ENCODE measurements at places on chromosomes 12 and 14. TPM values are rescaled to one million over a fixed set of nuclear protein-coding genes. Genes with fewer than 3 reads are reported as not detected.
A peak's percentile ranks its signal among the peaks of the same experiment; 100 is the strongest.

The TAS2R50 gene
- 1.4 TPM for total RNA-seq

The C12orf76 gene
- total RNA-seq, result 17.8 TPM

GRCh38 chr14:90607141-90607540 lies 209.1 kb downstream of the TTC7B start:
- no peak overlapping the region for H3K27ac ChIP-seq
- H3K27me3 ChIP-seq, result no peaks in the 10 kb centered on the region
- no peaks in the 10 kb centered on the region for H3K36me3 ChIP-seq
- DNase-seq, result peak; percentile 60
- H3K4me3 ChIP-seq, result no peak overlapping the region

DNA sequence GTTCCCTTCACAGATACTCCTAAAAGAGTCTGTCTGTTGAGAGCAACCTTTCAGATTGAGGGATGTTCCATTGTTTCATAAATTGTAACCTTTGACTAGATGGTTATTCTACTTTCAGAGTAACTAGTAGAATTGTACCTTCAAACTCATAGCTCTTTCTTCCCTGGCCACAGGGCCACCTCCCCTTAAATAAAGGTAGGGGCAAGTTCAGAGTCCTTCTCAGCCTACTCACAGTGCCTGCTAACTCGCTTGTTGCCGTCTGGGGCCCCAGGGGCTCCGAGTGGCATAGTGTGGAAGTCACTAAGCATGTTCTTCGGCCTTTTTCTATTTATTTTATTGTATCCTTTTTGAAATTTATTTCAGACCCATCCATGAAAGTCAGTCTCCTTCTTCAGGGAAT lies 250.4 kb downstream of the ALX1 start:
- H3K27me3 ChIP-seq, result no peaks in the 10 kb centered on the region
- DNase-seq, result no peak
- no peak overlapping the region for H3K4me3 ChIP-seq
- no peak overlapping the region for H3K27ac ChIP-seq
- no peaks in the 10 kb centered on the region for H3K36me3 ChIP-seq
- no peaks in the 10 kb centered on the region for H3K4me1 ChIP-seq

GRCh38 chr12:86551146-86551571 lies 295.0 kb upstream of the MGAT4C start:
- H3K4me1 ChIP-seq, result no peaks in the 10 kb centered on the region
- no peaks in the 10 kb centered on the region for H3K27me3 ChIP-seq
- no peak for DNase-seq

DNA sequence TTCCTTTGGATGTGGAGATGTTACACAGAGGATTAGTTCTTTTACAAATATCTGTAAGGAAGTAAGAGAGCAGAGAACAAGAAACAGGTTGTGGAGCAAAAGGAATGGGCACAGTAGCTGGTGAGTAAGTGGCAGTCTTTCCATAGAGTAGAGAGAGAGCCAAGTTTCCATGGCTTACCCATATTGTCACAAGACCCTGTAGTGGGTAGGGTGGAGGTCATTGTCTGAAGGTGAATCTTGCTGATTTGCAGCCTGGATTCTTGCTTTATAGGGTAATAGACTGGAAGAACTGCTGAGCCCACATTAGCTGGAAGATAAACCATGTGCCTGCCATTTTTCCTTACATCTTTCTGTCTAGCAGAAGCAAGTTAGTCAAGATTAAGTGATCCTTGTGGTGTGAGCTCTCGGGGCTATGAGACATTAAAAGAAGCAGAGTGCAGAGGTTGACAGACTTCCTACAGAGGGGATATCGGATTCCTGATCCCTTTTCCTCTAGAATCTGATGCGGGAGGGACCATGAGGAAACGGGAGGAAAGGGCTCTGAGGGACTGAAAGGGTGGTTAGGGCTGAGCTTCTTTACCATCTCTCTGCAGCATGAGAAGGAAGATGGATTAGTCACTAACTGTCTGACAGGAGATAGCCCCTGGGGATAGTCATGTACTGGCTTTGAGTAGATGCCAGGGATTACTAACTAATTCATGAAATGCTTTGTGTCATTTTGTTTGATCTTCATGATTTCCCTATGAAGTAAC lies 44.0 kb upstream of the LRTM2 start:
- no peak for DNase-seq
- H3K36me3 ChIP-seq, result peaks cover 9% of the 10 kb centered on the region
- peaks cover 9% of the 10 kb centered on the region for H3K4me1 ChIP-seq

- H3K4me1 ChIP-seq, result peaks cover 44% of the 10 kb centered on the region
- H3K27me3 ChIP-seq, result no peaks in the 10 kb centered on the region
- peak overlapping the region; percentile 97 for H3K27ac ChIP-seq
- DNase-seq, result peak; percentile 94
These were observed 6.0 kb downstream of the GAPDH start for GRCh38 chr12:6540181-6540877.

DNA sequence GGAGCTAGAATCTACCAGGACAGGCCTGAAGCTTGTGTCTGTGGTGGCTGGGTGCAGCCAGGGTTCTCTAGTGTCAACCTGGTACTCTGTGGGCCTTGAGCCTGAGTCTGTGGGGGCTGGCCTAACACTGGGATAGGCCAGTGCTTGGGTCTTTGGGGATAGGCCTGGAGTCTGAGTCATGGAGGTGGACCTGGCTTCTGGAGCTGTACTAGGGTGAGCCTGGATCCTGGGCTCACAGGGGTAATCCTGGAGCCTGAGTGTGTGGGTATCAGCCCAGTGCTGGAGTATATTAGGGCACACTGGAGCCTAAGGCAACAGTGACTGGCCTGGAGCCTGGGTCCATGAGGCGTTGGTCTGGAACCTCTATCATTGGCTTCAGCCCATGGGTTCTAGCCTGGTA lies 182.5 kb upstream of the NPAS3 start:
- H3K4me1 ChIP-seq, result no peaks in the 10 kb centered on the region
- H3K4me3 ChIP-seq, result no peak overlapping the region
- no peak overlapping the region for H3K27ac ChIP-seq
- no peak for DNase-seq
- no peaks in the 10 kb centered on the region for H3K27me3 ChIP-seq

The ARF3 gene
- total RNA-seq, result 46.4 TPM

DNA sequence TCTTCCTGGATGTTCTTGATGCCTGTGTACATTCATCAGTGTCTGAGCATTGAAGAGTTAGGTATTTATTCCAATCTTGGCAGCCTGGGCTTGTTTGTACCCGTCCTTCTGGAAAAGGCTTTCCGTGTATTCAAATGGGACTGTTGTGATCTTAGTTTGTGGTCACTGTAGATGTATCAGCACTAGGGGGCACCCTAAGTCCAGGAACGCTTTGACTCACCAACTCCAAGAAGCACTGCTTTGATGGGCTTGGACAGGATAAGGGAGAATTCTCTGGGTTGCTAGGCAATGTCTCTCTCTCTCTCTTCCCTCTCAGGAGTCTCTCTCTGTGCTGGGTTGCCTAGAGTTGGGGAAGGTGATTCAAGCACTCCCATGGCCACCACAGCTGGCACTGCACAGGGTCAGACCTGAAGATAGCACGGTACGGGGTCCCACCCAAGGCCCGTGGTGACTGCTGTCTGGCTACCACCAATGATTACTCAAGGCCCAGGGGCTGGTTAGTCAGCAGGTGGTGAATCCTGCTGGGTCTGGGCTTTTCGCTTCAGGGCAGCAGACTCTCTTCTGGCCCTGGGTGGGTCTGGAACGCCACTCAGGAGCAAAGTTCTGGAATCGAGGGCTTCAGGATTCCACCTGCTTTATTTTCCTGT lies 211.1 kb upstream of the RGS6 start:
- no peaks in the 10 kb centered on the region for H3K4me1 ChIP-seq
- H3K4me3 ChIP-seq, result no peak overlapping the region
- peaks cover 13% of the 10 kb centered on the region for H3K36me3 ChIP-seq

The PMCH gene
- not detected for total RNA-seq

The C12orf50 gene
- not detected for total RNA-seq

GRCh38 chr14:59474172-59474571 lies 9.0 kb upstream of the GPR135 start:
- peaks cover 61% of the 10 kb centered on the region for H3K36me3 ChIP-seq
- no peaks in the 10 kb centered on the region for H3K27me3 ChIP-seq
- H3K4me3 ChIP-seq, result no peak overlapping the region
- H3K27ac ChIP-seq, result peak overlapping the region; percentile 51
- H3K4me1 ChIP-seq, result peaks cover 12% of the 10 kb centered on the region

The LRTM2 gene
- not detected for total RNA-seq

DNA sequence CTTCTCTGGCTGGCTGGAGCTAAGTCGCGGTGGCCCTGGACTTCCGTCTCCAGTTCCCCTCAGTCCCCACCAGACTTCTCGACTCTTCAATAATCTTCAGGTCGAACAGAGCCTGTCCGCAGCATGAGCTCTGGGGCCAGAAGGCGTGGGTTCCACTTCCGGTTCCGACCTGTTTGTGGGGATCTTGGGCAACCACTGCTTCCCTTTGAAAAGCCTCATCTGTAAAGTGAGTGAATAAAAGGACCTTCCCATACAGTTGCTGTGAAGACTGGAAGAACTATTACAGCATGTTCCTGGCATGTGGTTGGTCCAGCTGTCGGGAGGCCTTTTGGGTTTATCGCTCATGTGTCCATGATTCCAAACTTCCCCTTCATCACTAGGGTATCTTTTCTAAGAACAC lies 19.4 kb downstream of the ADGRD1 start:
- DNase-seq, result peak; percentile 46
- H3K27me3 ChIP-seq, result no peaks in the 10 kb centered on the region
- no peak overlapping the region for H3K4me3 ChIP-seq
- H3K4me1 ChIP-seq, result no peaks in the 10 kb centered on the region

GRCh38 chr12:31494455-31494854 lies 96.5 kb downstream of the DENND5B start:
- no peaks in the 10 kb centered on the region for H3K4me1 ChIP-seq
- H3K4me3 ChIP-seq, result no peak overlapping the region
- peaks cover 12% of the 10 kb centered on the region for H3K36me3 ChIP-seq
- no peak overlapping the region for H3K27ac ChIP-seq
- H3K27me3 ChIP-seq, result no peaks in the 10 kb centered on the region

DNA sequence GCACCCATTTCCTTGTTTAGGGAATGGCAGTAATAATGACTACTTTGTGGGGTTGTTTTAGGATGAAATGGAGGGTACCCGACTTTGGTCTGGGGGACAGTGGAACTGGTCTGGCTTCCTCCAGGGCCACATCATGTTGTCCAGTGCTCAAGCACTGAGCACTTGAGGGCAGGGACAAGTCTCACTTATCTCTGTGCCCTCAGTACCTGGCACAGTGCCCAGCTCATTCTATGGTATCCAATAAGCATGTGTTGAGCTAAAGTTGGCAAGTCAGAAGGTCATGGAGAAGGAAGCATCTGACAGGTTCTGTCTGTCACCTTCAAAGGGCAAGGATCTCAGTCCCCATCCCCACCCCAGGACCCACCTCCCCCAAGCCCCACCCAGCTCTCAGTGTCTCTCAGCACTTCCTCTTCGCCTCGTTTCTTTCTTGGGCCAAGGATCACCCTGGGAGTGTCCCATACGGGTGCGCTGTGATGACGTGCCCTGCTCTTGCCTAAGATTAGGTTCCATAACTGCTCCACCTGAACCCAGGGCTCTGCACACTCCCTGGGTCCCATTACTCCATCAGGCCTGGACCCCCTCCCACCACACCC lies 24.3 kb upstream of the TMEM106C start:
- peak; percentile 40 for DNase-seq
- H3K27ac ChIP-seq, result no peak overlapping the region
- H3K27me3 ChIP-seq, result peaks cover 6% of the 10 kb centered on the region
- H3K4me1 ChIP-seq, result no peaks in the 10 kb centered on the region
- no peak overlapping the region for H3K4me3 ChIP-seq

DNA sequence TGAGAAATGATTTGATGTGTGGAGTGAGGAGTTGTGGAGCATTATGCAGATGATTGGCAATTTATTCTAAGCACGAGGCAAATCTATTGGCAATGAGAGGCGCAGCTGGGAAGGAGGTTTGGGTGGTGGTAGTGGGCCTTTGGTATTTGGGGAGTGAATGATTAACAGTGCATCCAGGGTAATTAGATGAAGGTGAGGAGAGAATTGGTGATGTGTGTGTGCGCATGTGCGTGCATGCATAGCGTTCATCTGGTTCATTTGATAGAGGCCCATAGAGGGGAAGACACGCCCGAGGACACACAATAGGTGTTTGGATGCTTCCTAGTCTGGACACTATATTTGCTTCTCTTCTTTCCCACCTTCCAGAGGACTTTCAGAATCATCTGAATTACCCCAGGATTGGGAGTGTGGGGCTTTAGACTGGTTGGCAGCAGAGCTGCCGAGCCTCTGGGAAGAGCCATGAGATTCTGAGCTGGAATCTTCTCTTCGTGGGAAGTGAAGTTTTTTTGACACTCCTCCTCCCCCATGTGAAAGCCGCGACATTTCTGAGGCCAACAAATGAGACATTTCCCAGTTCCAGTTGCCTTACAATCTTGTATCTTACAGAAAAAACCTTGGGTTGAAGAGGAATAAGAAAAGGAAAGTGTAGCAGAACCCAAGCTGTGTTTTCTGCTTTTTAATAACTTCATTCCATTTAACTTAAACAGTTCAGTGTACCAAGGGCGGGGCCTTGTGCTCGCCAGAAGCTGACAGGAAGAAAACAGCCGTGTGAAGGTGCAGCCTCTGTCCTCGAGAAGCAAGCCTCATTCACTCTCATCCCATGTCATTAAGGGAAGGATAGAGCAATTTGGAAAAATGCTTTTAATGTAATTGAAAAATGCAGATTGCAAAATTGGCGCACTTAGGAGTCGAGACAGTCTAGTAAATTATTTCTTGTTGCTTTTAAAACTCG lies 65.2 kb downstream of the SLC25A47 start:
- H3K4me1 ChIP-seq, result no peaks in the 10 kb centered on the region
- no peak overlapping the region for H3K27ac ChIP-seq
- no peak for DNase-seq
- H3K36me3 ChIP-seq, result no peaks in the 10 kb centered on the region

GRCh38 chr12:5713599-5714081 lies 231.4 kb downstream of the ANO2 start:
- peaks cover 15% of the 10 kb centered on the region for H3K4me1 ChIP-seq
- H3K4me3 ChIP-seq, result no peak overlapping the region
- no peak overlapping the region for H3K27ac ChIP-seq
- no peaks in the 10 kb centered on the region for H3K36me3 ChIP-seq

DNA sequence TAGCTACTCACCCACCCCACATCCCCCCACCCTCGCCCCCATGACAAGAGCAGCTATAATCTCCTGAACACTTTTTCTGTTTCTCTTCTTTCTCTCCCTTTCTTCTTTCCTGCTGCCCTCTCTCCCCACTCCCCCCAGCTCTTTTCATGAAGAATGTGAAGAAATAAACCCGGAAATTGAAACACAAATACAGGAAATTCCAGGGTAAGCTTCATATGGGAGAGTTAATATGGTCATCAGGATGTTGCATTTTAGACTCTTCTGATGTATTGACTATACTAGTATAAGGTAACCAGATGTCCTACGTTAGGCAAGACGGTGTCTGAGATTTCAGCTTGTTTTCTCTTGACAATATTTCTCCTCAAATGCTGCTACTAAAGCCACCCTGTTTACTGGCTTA lies 41.6 kb upstream of the LRIG3 start:
- H3K36me3 ChIP-seq, result no peaks in the 10 kb centered on the region
- no peak for DNase-seq
- H3K4me1 ChIP-seq, result no peaks in the 10 kb centered on the region
- H3K27me3 ChIP-seq, result no peaks in the 10 kb centered on the region
- H3K27ac ChIP-seq, result no peak overlapping the region
- H3K4me3 ChIP-seq, result no peak overlapping the region

The ATP5MC2 gene
- total RNA-seq, result 513 TPM

The FGF6 gene
- not detected for total RNA-seq

GRCh38 chr12:113208041-113208934 lies 13.0 kb upstream of the TPCN1 start:
- H3K36me3 ChIP-seq, result no peaks in the 10 kb centered on the region
- DNase-seq, result peak; percentile 73
- no peaks in the 10 kb centered on the region for H3K27me3 ChIP-seq

The INSM2 gene
- total RNA-seq, result not detected

- H3K4me3 ChIP-seq, result no peak overlapping the region
- H3K36me3 ChIP-seq, result no peaks in the 10 kb centered on the region
- no peaks in the 10 kb centered on the region for H3K27me3 ChIP-seq
- H3K4me1 ChIP-seq, result no peaks in the 10 kb centered on the region
These were observed 206.9 kb downstream of the PELI2 start for GRCh38 chr14:56324856-56325699.

The C14orf93 gene
- total RNA-seq, result 10.6 TPM

All from sigmoid colon (tissue), 7 donors.